CD4-positive, alpha-beta T cell treated with Interleukin-17A for 1 hour (primary cell): ENCODE measurements at places on chromosomes 5 and 9.

DNA sequence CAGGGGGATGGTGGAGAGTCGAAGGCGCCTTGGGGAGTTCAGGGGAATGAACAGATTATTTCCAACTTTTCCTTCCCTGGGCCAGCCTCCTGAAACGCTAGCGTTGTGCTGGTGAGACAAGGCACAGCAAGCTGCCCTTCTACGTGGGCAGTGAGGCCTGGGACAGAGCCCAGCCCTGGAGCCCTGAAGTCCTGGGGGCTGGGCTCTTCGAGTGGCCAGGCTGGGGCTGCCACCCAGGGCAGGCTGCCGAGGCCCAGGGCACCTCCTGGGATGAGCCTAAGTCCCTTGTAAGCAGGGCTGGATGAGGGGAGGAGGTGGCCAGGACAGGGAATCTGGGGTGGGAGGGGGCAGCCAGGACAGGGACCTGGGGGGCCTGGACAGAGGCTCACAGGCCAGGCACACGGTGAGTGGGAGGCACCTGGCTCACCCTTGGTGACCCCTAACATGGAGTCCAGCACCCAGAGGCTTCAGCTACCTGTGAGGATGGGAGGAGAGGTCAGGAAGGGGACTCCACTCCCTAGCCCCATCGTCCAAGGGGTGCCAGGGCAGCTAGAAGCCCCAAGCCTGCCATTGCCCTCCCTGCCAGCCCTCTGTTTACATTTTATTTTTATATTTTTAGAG is 1.3 kb upstream of the LCN12 start:
- DNase-seq, result no peak

- no peak for DNase-seq
Measured at GRCh38 chr9:1469996-1470395, 419.8 kb downstream of the DMRT2 start.

DNA sequence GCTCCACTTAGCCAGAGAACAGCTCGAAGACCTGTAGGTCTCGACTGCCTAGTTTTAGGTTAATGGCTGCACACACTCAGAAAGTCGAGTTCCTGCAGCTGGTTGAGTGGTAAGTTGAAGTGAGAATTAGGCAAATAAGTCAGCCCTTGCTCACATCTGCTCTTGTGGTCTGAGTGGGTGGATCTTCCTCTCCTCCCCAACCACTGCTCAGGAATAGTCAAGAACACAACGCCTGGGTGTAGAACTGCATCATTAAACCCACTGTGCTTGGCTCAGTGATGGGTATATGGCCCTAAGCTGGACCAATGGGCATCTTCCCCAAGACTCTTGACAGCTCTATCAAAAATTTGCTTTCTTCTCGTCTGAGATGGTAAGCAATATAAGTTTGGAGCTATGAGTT is 20.9 kb upstream of the ADAM19 start:
- peak; percentile 49 for DNase-seq

- DNase-seq, result no peak
Measured at GRCh38 chr5:15695215-15695731, 195.3 kb downstream of the FBXL7 start.

DNA sequence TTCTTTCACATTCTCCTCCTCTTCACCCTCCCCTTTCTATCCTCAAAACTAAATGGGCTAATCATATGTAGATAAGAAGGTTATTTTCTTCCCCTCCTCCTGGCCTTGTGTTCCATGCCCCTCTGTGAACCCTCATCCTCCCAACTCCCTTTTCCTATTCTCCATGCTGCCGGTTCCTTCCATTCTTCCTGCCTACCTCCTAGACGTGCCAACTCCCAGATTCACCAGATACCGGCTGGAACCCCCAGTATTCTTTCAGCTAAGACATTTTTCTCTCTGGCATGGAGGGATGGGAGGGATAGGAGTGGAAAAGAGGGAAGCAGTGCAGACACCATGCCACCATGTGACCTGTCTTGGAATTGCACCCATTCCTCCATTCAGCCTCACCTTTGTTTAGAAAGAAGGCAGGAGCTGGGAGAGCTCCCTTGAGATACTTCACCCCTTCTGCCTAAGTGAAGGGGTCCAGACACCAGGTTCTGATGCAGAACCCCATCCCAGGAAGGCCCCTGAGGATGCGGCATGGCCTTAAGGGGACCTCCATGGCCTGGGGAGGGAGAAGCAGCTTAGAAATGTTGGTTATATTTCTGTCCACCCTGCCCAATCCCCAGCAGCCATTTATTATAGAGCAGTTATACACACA is 4.8 kb downstream of the DNAJB5 start:
- DNase-seq, result no peak

GRCh38 chr5:142613271-142613671 is 72.6 kb downstream of the FGF1 start:
- DNase-seq, result no peak

DNA sequence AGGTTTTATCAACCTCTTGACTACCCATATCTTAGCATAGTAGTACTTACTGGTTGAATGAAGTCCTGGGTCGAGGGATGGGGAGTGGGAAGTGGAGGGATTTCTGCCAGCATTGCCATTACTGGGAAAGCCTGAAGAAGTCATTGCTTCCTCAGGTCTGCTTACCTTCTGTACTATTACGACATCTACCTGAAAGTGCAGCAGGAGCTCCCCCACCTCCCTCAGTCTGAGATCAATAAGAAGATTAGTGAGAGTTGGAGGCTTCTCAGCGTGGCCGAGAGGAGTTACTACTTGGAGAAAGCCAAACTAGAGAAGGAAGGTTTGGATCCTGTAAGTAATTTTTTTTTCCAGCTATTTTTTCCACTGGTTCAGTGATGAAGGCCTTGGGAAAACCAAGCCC is 5.8 kb downstream of the HMGXB3 start:
- no peak for DNase-seq

DNA sequence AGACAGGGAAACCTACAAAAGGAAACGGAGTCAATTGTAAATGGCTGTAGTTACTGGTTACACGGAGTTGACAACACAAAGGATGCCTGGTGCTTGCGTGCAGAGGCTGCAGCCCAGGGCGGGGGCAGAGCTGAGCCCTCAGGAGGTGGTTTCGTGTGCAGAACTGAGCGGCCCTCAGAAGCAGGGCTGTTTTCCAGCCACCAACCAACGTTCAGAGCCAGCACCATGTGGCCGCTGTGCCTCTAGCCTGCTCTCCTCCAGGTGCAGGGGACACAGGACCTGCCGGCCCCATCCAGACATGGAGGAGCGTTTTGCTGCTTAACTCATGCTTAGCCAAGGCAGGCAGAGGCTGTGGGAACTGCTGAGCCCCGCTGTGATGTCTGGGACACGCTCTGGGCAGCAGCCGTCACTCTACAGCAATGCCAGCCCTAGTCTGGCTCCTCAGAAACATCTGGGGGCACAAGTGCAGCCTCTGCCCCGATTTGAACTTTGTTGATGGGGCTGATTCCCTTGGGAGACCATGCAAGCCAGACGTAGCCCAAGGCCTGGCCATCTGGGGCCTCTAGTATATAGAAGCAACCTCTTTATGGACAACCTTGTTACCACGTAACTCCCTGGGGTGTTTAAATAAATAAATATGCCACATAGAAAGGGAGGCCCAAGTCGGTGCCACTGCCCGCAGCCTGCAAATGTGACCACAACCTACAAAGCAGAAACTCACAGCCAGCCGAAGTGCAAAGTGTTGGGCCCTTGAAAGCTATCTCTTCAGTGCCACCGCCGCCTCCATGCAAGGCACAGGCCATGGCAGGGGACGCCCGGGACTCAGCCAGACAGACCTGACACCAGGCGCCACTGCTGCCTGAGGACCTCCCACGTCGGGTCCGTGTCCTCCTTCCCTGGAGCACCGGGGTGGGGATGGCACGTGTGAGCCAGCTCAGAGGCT is 42.1 kb downstream of the NKD2 start:
- no peak for DNase-seq

- DNase-seq, result no peak
Measured at GRCh38 chr9:14063756-14064155, 250.2 kb downstream of the NFIB start.

- DNase-seq, result no peak
Measured at GRCh38 chr9:126420643-126421564, 94.3 kb downstream of the MVB12B start.

DNA sequence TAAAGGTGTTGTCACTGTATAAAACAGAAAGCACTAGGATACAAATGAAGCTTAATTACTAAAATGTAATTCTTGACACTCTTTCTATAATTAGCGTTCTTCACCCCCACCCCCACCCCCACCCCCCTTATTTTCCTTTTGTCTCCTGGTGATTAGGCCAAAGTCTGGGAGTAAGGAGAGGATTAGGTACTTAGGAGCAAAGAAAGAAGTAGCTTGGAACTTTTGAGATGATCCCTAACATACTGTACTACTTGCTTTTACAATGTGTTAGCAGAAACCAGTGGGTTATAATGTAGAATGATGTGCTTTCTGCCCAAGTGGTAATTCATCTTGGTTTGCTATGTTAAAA is 43.8 kb downstream of the NDFIP1 start:
- DNase-seq, result no peak

- peak; percentile 23 for DNase-seq
Measured at GRCh38 chr9:69829484-69829883, 8.9 kb downstream of the CFAP95 start.

DNA sequence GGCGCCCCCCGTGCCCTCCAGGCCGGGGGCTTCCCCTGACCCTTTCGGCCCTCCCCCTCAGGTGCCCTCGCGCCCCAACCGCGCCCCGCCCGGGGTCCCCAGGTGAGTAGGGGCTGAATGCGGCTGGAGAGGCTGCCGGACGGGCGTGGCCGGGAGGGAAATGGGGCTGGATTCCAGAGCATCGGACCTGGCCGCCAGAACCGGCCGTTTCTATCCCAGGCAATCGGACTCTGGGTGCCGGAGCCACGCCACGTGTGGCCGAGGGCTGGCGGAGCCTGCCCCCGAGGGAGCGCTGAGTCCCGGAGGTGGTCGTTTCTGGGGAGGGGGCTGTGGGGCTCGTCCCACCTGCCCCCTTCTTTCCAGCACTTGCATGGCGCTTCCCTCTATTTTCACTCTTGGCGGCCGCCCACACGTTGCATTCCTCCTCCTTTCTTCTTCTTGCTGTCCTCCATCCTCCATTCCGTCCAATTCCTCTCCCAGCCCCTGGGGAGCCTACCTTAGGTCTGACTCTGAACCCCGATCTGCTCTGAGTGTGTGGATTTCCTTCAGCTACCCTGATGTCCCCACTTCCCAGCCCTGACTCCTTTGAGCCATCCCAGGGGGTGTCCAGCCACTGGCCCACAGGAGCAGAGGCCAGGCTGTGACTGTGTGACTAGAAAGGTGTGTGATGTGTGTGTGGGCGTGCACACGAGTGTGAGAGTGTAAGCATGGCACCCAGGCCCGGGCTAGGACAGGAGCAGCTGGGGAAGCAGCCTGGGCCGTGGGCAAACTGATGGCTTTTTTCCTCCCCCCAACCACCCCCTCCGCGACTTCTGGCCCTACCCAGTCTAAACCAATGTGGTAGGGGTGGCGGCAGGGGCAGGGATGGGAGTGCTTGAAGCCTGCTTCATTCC is 24.7 kb downstream of the GOLGA2 start:
- DNase-seq, result no peak

GRCh38 chr5:569358-569867 is 42.7 kb upstream of the CEP72 start:
- DNase-seq, result no peak
